Cerebellar nuclear complex (tissue), 1 donor: ENCODE measurements at places on chromosomes 3 and 15.

- DNase-seq: no peak
Observed at GRCh38 chr15:45457220-45457619, 65.3 kb downstream of the SLC30A4 start.

GRCh38 chr3:33488683-33489082 lies 48.5 kb upstream of the UBP1 start:
- no peak for DNase-seq

- no peak for DNase-seq
Observed at GRCh38 chr15:68372291-68372811, 59.6 kb downstream of the ITGA11 start.

DNA sequence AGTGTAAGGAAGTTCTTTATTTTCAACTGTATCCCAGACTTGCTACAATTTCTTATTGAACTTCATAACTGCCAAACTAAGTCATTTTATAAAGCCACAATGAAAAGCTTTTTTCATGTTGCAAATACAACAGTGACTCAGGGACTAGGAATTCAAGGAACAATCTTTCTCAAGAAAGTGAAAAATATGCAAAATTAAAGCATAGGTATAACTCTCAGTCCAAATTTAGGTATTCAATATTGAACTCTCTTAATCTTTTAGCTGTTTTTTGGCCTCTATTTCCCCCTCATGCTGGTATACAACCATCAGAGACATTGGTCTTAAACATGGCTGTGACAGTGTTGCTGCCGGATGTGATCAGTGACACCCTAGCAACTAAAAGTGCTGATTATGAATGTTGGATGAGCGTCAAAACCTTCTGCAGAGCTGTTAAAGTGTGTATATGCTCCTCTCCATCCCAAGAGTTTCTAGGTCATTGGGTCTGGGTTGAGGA lies 476.9 kb downstream of the ZNF385D start:
- DNase-seq: no peak

DNA sequence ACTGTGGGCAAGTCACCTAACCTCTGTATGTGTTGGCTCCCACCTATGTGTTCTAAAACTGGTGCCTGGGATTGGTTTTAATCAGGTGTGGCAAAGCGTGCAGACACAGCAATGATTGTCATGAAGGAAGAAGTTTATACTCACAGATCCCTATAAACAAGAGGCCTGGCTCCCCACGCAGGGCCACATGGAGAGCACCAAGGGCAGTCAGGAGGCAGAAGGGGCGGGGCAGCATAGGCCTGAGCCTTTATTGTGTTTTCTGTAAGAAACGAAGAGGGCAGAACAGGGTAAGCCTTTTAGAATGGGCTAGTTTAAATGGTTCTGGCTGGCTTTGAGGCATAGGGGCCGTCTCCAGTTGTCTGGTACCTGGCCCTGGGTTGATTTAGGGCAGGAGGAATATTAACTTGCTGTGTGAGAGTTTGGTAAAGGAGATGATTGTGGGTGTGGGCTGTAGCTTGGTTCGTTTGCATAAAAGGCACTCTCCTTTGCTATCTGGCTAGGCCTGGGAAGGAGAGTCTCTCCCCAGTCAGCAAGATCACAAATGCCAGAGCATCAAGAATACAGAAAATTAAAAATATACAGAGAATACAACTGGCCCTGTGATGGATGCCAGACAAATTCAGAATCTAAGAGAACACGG lies 2.2 kb upstream of the FBXW12 start:
- DNase-seq: no peak

DNA sequence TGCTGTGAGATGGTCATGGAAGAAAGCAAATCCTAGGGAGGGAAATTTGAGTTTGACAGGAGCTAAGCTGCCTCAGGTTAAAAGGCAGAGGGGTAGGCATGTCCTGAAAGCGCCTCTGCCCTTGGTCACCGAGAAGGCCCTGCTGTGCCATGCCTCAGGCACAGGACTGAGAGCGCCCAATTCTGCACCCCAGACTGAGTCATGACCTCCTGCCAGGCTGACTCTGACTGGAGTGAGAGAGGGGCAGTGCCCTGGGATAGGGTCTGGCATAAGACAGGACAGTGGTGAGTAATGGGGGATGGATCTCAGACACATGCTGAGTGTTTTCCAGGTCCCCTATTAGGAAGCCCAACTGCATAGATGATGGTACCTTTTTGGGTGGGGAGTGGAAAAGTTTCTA lies 44.4 kb downstream of the EPHB1 start:
- DNase-seq: no peak

- DNase-seq: no peak
Observed at GRCh38 chr3:183698318-183698751, 738 bp downstream of the YEATS2 start.

DNA sequence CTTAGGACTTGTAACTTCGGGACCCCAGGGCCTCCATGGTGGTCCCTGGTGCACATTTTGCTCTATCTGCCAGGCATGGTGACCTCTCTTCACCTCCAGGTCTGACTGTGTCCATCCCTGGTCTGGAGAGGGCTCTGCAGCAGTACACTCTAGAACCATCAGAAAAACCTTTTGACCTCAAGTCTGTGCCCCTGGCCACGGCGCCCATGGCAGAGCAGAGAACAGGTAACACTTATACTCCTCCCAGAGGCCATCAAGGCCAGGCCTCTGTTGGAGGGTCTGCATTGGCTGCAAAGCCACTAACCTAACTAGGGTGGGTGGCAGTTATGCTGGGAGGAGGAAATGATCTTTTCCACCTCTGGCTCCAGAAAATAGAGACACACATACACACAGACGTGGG lies 10.3 kb upstream of the HMCES start:
- DNase-seq: no peak

- DNase-seq: no peak
Observed at GRCh38 chr3:65170390-65171042, 482.7 kb upstream of the ADAMTS9 start.
